ENCODE measurements at places on chromosomes 7 and 10.

- no peak for DNase-seq
Measured at GRCh38 chr7:120089968-120090367, 183.0 kb upstream of the KCND2 start.

- no peak for DNase-seq
Measured at GRCh38 chr7:3657206-3657605, 356.2 kb downstream of the SDK1 start.

DNA sequence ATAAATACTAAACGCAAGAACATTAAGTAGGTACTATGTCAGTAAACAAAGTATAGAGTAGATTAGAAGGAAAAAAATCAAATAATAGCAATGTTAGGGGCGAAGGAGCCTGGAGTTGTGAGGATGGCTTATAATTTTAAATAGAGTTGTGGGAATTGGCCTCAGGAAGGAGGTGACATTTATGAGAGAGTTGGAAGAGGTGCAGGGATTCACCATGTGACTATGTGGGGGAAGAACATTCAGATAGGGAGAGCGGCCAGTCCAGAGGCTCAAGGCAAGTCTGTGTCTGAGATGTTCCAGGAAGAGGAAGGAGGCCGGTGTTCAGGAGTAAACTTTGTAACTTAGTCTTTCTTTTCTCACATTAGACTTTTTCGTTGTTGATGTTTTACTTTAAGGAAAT is 778.6 kb upstream of the C7orf33 start:
- DNase-seq: no peak

DNA sequence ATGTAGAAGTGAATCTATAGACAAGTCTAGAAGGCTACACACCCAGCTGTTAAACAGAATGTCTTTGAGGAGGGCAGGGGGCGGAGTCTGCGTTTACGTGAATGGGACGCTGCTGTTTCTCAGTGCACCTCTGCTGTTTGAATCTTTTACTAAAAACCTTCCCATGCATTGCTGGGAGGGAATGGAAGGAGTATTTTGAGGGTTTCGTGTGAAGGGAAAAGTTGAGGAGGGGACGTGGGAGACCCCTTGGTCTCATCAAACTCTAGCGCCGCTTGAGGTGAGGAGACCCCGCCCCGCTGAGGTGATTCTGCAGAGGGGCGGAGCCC is 492 bp upstream of the VCL start:
- DNase-seq: no peak

DNA sequence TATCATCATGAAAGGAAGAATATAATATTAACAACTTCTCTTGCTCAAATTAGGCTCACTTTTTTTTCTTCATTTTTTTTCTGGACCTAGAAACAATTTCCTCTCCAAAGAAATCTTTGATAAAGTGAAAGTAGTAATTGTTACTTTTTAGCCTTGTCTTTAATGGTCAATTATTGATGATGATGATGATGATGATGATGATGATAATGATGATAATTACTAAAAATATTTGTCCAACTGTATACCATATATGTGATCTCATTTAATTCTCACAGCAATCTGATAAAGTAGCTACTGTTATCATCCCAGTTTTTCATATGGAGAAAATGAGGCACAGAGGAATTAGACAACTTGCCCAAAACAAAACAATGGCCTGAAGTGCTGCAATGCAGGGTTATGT is 12.8 kb downstream of the PRKG1 start:
- no peak for DNase-seq

- no peak for DNase-seq
Measured at GRCh38 chr10:124685261-124685660, 58.9 kb downstream of the FAM53B start.

GRCh38 chr7:78441737-78442136 is 643.2 kb downstream of the PHTF2 start:
- DNase-seq: no peak

DNA sequence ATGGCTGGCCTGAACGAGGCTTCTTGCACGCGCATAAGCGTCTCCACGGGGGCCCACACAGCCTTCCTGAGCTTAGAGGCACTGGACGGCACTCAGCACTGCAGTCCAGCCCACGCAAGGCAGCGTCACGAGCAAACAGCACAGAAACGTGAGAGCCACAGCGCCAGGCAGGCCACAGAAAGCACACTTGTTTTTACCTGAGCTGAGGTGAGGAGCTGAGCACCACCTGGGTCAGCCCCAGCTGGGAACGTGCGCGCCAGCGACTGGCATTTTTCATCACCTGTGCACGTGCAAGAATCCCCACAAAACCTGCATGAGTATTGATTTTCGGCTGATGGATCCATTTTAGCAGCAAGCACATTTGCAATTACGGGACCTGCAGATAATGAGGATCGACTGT is 26.7 kb downstream of the IQCE start:
- peak; percentile 29 for DNase-seq

- peak; percentile 64 for DNase-seq
Measured at GRCh38 chr10:69644658-69645295, 14.7 kb downstream of the FAM241B start.

- no peak for DNase-seq
Measured at GRCh38 chr7:135898226-135898625, 78.9 kb downstream of the MTPN start.

- DNase-seq: peak; percentile 54
Measured at GRCh38 chr10:6543431-6544005, 36.6 kb downstream of the PRKCQ start.

DNA sequence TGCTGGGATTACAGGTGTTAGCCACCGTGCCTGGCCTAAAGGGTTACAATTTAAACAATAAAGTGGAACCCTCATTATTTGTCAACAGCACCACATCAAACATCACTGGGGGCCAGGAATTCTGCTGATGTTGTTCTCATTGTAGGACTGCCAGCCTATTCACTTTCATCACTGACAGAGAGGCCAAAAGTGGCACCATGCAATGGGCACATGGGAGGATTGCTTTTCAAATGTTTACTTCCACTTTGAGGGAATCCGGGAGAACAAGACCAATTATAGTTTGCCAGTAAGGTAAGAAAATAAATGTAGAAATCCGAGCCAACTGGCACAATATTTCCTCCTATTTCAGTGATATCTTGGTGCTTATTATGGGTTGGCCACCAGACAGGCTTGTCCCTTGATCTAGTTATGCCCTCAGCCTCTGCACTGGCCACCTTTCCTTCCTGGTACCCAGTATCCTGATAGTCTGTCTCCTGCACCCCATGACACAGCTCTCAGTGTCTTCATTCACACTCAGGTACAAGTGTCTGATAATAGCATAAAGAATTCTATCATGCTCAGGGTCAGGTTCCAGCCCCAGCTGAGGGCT is 82.6 kb downstream of the ANLN start:
- no peak for DNase-seq

- DNase-seq: no peak
Measured at GRCh38 chr10:31064348-31064747, 32.7 kb upstream of the ZNF438 start.

DNA sequence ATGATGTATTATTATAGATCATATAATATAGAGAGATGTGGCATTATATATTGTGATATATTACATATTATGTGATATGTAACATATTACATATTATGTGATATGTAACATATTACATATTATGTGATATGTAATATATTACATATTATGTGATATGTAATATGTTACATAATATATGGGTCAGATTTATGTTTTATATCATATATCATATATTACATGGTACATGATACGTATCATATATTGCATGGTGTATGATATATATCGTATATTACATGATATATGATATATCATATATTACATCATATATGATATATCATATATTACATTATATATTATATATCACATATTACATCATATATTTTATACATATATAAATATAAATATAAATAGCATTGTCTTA is 164.1 kb upstream of the NEBL start:
- DNase-seq: no peak

- no peak for DNase-seq
Measured at GRCh38 chr7:73674468-73675124, 7.0 kb downstream of the VPS37D start.

DNA sequence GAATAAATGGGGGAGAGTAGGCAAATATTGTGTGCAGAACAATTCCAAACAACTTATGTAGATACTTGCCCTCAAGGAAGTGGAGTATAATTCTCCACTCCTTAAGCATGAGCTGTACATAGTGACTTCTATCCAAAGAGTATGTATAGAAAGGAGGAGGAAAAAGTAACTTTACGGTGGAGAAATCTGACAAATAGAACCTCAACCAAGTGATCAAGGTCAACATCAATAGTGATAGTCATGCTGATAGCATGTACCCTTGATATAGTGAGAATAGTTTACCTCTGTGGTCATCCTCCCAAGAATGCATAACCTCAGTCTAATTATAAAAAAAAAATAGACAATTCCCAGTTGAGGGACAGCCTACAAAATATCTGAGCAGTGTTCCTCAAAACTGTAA is 89.1 kb upstream of the NANOS1 start:
- no peak for DNase-seq

DNA sequence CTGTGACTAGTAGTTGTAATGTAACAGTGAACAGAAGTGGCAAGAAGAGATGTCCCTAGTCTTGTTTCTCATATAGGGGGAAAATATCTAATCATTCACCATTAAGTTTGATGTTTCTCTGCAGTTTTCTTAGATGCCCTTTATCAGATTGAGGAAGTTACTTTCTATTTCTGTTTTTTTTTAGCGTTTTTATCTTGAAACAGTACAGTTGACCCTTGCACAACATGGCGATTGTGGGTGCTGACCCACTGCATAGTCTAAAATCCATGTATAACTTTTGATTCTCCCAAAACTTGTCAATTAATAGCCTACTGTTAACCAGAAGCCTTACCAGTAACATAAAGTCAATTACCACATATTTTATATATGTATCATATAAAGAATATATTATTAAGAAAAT is 192.0 kb downstream of the ADK start:
- DNase-seq: no peak

DNA sequence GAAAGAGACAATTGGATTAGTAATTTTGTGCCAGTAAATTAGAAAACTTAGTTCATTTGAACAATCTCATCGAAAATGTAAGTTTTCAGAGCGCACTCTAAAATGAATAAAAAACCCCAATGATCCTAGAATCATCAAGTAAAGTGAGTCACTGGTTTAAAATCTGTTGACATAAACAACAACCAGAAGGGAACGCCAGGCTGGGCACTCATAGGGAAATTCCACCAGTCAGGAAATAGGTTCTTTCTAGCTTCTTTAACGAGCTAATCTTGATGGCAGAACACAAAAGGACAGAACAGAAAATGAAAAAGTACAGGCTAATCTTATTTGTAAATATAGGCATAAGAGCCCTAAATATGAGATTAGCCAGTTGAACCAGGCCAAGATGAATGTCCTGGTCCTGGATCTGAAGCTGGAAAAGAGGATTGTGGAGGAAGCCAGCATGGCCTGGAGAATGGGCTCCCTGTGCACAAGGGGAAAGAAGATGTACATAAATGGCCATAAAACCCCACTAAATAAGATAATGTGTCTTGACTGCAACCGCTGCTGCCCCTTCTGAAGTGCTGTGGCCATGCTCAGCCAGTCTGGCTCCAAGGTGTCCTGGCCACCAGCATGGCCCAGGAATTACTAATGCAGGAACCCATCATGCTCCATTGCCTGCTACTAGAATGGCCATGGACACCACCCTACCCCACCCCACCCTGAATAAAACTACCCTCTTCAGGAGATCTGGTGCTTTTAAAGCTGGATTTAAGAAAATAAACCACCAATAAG is 114.0 kb downstream of the WDFY4 start:
- no peak for DNase-seq

- DNase-seq: no peak
Measured at GRCh38 chr7:55063633-55064032, 44.8 kb downstream of the EGFR start.

DNA sequence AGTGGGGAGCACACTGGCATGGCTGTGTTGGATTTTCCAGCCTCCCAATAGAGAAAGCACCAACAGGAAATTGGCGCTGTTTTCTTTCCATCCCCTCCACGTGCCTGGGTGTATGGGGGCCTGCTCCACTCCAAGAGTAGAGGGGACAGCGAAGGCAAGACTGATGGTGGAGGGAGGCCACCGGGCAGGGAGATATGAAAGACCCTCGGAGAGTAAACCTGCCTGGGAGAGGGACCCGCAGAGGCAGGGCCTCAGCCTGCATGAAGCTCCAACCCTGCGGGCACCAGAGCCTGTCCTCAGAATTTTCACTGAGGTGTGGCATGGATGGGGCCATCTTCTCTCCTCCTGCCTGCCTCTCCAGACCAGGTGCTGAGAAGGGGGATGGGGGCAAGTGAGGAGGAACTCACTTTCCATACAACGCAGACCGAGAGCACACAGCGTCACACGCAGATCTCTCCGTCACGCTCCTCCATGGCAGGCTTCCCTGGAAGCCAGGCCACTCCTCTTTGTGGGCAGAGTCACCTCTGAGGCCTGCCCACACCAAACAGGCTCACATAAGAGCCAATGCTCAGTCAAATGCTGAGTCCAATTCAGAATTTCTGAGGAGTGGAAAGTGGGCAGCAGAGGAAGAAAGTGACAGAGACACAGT is 18.8 kb downstream of the ANXA11 start:
- no peak for DNase-seq

GRCh38 chr10:60459701-60460457 is 70.2 kb upstream of the ANK3 start:
- DNase-seq: no peak

GRCh38 chr10:112519133-112519761 is 72.2 kb downstream of the VTI1A start:
- DNase-seq: no peak

DNA sequence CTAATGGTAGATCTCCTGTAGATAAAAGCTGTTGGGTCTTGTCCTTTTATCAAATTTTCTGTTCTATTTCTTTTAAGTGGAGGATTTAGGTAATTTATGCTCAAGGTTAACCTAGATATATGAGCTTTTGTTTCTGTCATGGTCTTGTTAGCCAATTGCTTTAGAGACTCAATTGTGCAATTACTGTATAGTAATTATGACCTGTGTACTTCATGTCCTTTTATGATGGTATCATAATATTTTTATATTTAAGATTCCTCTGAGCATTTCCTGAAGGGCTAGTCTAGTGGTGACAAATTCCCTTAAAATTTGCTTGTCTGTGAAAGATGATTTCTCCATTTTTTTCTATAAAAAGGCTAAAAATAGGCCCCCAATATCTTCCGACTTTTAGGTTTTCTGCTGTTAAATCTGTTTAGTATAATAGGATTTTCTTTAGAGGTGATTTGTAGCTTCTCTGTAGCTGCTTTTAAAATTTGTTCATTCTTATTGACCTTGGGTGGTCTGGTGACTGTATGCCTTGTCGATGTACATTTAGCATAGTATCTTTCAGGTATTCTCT is 5.4 kb upstream of the AKR1C3 start:
- no peak for DNase-seq

DNA sequence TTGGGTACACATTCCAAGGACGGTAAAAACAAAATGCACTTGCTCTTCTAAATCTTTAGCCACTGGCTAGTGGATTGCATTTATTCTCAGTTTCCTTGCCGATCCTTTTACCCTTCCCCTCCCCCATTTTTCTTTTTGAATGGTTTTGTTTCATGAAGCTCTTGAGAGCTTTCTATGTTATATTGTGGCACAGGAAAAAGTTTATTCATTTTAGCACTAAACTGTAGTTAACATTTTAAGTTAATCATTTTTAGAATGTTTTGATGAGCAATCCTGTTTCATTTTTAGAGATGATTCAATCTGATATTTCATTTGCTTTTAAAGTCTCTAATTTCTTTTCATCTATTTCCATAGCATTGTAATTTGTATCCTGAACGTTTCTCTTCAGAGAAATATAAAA is 24.0 kb downstream of the ZEB1 start:
- no peak for DNase-seq
